MV-4-11 (cell line): ENCODE measurements at places on chromosomes 1 and 21.
A peak's percentile ranks its signal among the peaks of the same experiment; 100 is the strongest.

DNA sequence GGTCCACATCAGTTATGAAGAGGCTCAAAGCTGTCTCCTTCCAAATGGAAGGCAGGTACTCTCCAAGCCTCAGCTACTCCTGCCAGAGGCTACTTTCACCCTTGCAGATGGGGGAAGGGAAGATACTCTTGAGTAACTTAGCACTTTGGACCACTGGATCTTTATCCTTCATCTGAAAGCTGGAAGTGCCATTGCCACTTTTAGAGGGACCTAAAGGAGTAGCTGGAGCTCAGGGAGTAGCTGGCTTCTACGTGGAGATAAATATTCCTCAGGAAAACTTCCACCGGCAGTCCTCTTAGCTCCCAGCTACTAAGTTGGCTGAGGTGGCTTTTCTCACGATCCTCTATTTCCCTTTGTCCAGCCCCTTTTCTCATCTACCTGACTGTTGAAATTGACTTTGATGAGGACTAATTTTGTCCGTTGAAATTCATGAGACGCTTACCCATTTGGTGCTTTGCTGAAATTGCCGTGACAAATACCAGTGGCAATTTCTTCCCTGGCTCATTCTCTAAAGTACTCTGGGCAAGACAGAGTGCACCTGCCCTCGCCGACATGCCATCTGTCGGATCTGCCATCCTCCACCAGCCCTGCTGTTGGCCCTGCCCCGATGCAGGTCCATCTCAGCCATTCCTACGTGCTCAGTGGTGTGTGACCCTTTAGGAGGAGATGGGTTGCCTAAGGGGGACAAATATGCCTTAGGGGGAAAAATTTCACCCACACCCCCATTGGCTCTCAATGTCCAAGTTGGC, 13.6 kb downstream of the IGSF21 start:
- no peak for DNase-seq

- no peak for DNase-seq
Measured at GRCh38 chr1:227897704-227898438, 49.9 kb downstream of the WNT9A start.

DNA sequence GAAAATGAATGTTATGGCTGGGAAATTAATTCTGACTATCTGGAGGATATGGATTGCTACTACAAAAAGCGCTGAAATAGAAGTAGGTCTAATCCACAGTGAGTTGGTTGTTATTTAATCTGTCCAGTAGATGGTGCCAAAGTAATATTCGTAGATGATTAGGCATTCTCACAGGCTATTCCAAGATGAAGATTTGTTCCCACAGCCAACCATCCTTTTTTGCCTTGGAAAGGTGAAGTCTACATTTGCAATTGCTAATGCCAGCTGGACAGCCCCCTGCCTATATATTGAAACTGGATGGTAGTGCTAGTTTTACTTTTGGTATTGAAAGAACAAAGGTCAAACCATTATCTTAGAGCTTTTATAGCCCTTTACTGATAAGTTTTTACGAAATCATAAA, 43.8 kb downstream of the RBM11 start:
- DNase-seq, result peak; percentile 12

DNA sequence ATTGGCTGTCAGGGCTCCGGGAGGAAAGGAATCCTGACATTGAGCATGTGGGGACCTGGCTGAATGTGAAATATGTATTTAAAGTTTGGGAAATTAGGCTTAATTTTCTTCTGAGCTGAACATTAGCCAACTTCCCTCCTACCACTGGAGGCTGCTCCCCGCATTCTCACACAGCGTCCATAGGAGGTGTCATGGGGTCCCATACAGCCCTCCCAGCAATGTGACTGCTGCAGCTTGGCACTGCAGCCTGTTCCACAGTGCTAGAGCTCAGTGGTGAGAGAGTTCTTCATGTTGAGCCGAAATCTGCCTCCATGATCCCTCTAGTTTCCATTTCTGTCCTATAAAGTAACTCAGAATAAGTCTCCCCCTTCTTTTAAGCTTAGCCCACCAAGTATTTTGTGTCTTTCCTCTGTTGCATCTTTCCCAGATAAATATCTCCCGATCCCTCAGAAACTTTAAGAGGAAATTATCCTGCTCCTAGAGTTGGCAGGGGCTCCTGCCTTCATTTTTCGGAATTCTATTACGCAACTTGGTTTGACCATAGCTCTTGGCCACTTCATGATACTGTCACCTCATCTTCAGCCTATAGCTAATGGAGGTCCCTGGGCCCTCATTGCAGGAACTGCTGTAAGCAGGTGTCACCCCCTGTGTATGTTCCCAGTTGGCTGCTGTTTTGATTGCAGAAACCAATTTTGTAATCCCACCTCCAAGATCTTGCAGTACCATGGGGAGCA, 2.0 kb downstream of the FCRL6 start:
- DNase-seq, result no peak

DNA sequence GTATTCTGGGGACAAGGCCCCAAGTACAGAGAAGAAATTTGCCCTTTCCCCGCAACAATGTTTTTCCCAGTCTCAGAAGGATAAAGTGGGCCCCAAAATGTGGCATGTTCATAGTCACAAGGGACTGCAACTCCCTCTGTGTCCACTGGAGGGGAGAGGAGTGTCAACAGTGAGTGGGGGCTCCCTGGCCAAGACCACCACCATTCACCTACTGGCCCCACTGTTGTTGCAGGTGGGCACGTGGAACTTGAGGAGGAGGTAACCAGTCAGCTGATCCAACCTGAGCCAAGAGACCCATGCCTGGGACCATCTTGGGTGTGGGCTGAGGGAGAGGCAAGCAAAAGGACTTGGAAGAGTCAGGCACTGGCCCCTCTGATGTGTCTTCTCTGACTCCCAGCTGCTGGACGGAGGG, 777 bp downstream of the NUDT17 start:
- DNase-seq, result peak; percentile 6

DNA sequence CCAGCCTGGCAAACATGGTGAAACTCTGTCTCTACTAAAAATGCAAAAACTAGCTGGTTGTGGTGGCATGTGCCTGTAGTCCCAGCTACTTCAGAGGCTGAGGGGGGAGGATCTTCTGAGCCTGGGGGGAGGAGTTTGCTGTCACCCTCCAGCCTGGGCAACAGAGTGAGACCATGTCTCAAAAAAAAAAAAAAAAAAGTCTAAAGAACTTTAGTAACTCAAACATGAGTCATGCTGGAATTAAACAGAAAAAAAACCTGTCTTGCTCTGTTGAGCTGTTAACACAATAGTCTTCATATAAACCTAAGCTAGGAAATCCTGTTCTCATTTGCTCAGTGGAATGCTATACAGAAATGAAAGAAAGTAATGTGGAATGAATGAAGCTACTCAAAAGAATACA, 16.7 kb upstream of the DISP1 start:
- DNase-seq, result no peak

DNA sequence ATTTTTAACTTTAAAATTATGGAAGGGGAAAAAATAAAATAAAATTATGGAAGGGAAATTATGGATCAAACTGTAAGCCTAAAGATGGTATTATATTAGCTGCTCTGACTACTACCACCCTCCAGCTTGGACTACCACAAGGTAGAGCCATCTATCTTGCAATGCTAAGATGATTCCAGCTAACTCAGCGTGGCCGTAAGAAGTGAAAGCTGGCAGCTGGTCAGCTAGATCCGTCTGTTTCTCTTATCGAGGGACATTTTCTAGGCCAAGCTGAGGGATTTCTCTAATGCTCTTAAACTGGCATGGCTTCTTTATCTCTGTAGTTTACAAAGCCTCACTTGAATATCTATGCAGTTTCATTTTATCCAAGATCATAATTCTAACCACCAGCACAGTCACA, 31.5 kb downstream of the LYST start:
- no peak for DNase-seq

DNA sequence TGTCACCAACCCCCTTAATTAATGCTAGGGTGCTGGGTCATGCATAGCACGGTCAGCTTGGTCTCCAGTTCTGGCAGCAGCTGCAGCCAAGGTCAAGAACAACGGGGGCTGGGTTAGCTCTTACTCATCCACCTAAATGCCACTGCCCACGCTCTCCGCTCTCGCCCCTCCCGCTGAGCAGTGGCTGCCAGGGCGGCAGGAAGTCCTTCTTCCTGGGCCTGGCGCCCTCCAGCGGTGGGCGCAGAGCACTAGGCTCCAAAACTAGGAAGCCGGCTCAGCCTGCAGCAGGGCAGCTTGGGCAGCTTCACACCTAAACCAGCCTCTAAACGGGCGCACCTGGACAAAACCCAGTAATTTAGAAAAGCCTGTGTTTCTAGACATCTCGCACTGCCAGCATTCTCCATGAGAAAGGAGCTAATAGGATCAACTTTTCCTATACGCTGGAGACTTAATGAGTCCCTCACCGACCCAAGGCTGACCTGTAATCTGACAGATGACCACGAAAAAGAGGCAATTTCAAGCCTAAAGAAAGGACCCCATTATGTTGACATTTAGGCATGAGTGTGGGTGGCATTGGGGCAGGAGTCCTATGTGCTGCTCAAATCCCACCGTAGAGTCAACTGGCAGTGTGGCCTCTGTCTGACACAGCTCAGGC, 78.4 kb upstream of the LRRN2 start:
- peak; percentile 67 for DNase-seq

DNA sequence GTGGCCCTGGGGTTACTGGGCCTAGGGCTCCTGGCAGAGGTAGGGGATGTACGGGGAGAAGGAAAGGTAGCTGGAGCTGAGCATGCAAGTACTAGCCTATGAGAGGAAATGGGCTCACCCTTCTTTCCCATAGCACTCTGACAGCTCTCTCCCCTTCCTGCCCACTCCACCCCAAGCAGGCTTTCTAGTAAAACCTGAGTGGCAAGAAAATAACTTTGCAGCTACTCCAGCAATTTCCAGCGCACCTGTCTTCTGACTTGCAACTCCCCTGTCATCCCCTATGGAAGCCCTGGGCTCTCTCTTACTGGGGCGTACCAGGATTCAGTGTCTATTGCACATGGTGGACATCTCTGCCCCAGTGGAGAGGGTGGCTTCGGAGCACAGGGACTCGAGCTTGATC, 6.7 kb upstream of the IVL start:
- no peak for DNase-seq

- DNase-seq, result no peak
Measured at GRCh38 chr1:184383772-184384323, 3.0 kb upstream of the C1orf21 start.
